Ascending aorta (tissue), 2 donors: ENCODE measurements at places on chromosomes 5 and 9. TPM values are rescaled to one million over a fixed set of nuclear protein-coding genes. Genes with fewer than 3 reads are reported as not detected.

DNA sequence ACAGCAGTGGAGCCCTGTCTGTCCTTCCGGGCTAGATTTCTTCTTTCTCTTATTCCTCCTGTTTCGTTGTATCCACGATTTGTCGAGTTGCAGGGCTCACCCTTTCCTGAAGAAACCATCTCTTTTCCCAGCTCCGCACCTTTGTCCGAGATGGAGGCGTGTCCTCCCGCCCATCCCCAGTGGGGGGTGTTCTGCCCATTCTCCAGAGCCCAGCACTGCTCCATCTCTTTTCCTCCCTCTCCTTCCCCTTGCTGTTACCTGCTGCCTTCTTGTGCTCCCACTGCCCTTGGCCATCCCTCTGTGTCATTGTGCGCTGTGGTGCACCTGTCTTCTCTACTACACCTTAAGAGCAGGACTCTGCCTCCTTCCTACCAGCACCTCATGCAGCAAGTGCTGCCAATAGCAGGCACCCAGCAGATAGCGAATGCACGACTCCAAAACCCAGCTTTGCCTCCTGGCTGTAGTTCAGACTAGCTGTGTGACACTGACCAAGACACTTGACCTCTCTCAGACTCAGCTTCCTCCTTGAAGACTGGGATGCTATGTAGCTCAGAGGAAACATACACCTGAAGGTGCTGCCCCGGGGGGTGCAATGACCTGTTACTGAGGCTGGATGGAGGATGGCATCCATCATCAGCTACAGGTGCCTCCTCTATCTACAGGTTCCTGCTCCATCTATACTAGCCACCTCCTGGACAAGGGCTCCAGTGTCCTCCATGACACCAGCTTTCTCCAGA, 8.9 kb downstream of the OR13J1 start:
- no peaks in the 10 kb centered on the region for H3K27me3 ChIP-seq
- H3K4me1 ChIP-seq, result no peaks in the 10 kb centered on the region
- H3K36me3 ChIP-seq, result no peaks in the 10 kb centered on the region
- DNase-seq, result no peak
- no peak overlapping the region for H3K4me3 ChIP-seq

GRCh38 chr5:67081261-67081660, 115.3 kb downstream of the CD180 start:
- H3K27ac ChIP-seq, result no peak overlapping the region
- DNase-seq, result no peak
- no peaks in the 10 kb centered on the region for H3K27me3 ChIP-seq
- no peaks in the 10 kb centered on the region for H3K4me1 ChIP-seq

- no peak overlapping the region for H3K4me3 ChIP-seq
- no peaks in the 10 kb centered on the region for H3K4me1 ChIP-seq
- no peak for DNase-seq
- H3K27ac ChIP-seq, result no peak overlapping the region
- no peaks in the 10 kb centered on the region for H3K36me3 ChIP-seq
- H3K27me3 ChIP-seq, result no peaks in the 10 kb centered on the region
These were observed 59.2 kb downstream of the DAPK1 start for GRCh38 chr9:87556821-87557220.

The FABP6 gene
- total RNA-seq, result not detected

DNA sequence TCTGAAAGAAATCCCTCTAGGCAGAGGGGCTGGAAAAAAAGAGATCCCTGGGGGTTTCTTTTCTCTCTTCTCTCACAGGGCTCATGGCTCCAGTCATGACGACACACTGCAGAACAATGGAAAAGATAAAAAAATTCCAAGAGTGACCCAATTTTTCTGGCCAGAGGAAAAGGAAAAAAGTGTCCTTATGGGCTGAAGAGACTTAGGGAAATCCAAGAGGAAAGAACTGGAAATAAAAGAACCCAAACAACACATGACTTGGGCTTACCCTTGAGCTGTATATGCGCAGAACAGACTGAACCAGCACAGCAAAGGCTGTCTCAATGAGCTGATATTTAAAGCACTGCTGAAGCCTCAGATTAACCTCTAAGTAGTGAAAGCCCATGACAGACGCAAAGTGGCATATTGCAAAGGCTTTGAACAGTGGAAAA, 102.4 kb downstream of the SMIM23 start:
- H3K36me3 ChIP-seq, result peaks cover 4% of the 10 kb centered on the region
- DNase-seq, result no peak
